ENCODE measurements at places on chromosomes 1 and 21.

DNA sequence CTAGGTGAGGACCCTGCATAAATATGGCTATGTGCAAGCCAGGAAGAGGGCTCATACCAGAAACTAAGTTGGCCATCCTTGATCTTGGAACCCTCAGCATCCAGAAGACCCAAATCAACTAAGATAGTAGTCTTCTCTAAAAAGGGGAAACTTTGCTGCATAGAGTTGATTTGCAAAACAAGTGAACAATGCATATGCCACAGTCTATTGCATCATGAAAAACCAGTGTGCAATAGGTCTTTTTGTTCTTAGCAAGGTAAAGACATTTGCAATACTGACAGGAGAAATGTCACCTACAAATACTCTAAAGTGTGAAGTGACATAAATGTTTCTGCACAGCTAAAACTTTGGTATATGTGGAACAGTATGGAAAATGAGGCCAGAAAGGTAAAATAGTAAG lies 2.0 kb upstream of the IFI16 start:
- no peak for DNase-seq

DNA sequence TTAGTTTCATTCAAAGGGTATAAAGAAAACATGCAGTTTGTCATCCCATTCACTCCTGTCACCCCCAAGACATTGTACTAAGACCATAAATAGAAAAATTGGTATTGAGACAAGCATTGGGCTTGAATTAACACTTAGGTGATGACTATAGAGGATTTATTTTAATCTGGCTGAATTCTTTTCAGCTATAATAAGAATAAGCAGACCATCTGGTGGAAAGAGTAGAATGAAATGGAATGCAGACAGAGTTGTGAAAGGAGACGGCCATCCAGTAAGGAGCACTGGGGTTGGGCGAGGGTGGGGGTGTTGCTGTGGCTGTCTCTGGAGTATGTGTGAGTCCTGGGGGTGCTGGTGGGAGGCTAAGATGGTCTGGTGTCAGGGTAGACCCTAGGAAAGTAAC lies 125.0 kb upstream of the IVNS1ABP start:
- DNase-seq: peak; percentile 94

- no peak for DNase-seq
Observed at GRCh38 chr1:32485554-32486255, 20.8 kb downstream of the ZBTB8B start.

- DNase-seq: no peak
Observed at GRCh38 chr1:99361406-99361805, 97.1 kb downstream of the PLPPR4 start.

GRCh38 chr1:58409890-58410289 lies 136.6 kb downstream of the OMA1 start:
- DNase-seq: peak; percentile 92

DNA sequence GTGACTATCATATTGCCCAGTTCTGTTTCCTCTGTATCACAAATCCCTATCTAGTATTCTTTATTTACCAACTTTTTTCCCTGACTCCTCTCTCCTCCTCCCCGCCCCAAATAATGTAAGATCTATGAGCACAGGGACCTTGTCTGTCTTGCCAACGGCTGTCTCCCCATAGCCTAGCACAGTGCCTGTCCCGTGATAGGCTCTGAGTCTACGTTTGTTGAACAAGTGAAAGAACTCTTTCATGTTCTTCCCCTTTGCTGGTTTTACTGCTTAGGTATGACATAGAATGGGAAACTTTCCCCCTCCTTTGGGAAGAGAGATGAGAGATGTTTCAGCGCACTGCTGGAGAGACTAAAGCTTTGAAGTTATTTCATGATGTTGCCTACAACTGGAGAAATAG lies 367.0 kb downstream of the PRDM2 start:
- no peak for DNase-seq
